ENCODE measurements at places on chromosomes 7 and 10.

DNA sequence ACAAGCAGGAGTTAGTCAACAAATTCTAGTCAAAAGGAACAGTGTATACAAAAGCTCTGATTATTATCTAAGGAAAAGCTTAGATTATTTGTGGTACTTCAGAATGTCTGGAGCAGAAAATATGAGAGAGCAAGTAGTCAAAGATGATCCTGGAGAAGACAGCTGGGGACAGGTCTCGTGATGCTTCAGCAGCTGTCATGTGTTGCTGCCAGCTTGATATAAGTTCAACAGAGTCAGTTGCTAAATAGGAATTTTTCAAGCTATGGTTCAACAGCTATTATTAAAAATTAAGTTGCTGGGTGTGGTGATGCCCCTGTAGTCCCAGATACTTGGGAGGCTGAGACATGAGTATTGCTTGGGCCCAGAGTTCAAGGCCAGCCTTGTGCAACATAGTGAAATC is 240.0 kb upstream of the RHOBTB1 start:
- no peak for DNase-seq

DNA sequence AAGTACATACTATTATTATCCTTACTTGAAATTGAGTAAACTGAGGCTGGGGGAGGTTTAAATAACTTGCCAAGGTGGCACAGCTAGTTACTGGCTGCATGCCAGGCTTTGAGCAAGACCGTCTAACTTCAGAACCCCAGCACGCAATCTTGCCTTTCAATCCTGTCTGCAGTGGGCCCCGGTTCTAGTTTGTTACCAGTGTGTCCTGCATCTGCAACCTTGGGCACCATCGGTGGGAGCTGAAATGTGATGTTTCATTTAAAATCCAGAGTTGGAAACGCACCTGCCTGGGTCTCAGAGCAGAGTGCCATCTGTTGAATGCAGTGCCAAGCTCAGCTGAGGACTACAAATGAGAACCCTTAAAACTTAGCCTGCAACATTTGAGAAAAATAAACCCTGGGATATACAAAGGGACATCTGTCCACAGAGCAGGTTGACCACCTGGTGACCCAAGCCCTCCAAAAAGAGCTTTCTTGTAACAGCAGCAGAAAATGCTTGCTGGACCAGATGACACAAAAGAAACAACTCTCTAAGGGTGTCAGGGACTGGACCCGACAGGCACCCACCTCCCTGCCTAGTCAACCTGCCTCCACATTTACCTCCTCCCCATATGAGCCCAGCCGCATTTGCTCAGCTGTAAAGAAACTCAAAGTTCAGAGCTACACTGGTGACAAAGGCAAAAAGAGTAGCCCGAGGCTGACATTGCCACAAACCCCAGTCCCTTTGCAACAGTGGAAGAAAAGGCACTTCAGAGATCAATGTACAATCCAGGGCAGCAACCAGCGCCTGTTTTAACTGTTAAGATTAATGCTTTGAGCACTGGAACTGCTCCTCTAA is 1.7 kb downstream of the SH3PXD2A start:
- DNase-seq = no peak

DNA sequence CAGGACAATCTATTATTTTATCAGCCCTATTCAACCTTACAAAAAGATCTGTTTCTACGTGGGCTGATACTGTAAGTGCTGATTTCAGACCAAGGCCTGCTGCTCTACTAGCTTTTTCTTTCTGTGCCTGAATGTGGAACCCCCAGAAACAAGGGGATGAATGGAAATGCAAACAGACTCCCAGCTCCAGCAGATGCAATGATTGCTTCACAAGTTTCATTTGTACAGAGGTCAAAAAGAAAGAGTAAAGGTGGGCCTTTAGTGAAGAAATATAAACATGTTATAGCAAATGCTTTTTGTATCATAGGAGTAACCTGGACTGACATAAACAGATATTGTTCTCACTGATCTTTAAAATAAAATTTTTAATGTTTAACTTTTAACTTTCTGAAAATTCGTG is 130.2 kb upstream of the SLC25A13 start:
- DNase-seq = no peak

- no peak for DNase-seq
Measured at GRCh38 chr7:137245890-137246289, 97.6 kb downstream of the PTN start.

DNA sequence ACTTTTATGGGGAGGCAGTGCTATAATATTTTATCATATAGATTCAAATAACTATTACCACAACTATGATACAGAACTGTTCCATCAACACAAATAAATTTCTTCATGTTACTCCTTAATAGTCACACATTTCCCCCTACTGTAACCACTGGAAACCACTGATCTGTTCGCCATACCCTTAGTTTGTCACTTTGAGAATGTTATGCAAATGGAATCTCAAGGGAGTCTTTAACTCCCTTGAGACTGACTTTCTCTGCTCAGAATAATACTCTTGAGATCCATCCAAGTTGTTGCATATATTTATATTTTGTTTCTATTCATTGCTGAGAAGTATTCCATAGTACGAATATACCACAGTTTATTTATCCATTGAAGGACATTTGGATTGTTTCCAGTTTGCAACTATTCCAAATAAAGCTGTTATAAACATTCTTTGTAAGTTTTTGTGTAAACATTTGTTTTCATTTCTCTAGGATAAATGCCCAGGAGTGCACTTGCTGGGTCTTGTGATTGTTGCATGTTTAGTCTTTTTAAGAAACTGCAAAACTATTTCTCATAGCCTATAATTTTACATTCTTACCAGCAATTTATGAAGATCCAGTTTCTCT is 19.7 kb upstream of the PON2 start:
- no peak for DNase-seq

- DNase-seq = no peak
Measured at GRCh38 chr7:49324707-49325106, 400.4 kb downstream of the CDC14C start.

DNA sequence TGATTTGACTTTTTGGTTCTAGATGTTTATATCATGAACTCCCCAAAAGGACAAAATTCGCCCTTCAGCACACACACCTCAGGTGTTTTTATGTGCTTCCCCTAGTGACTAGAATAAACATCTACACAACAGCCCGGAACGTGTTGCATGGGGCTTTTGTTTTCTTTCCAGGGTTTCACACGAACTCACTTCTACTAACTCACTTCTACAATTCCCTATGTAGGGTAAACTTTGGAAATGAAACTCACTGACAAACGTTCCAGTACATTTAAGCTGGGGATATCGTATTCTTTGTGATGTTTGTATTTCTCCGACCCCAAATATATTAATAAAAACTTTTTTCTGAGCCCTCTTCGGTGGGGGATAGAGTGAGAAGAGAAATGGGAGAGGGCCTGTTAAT is 1.4 kb downstream of the TRA2A start:
- peak; percentile 38 for DNase-seq

DNA sequence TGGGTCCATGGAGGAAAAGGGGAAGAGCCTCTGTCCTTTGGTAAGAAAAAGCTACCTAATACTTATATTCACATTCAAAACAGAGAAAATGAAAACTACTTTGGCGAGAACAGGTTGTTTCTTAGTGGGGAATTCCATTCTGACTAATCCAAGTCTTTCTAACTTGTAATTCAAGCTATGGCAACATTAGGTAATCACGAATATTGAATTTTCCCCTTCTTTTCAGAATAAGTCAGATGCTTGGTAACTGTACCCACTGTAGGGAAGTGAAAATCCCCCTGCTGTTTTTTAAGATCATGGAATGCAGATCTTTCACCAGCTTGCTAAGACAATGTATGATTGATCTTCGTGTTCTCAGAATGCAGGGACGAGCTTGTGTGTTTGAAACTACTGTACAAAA is 384.4 kb downstream of the TCERG1L start:
- DNase-seq = no peak

- no peak for DNase-seq
Measured at GRCh38 chr10:8581521-8582225, 527.2 kb downstream of the GATA3 start.

- DNase-seq = no peak
Measured at GRCh38 chr10:32367793-32368453, 21.0 kb upstream of the EPC1 start.

- DNase-seq = no peak
Measured at GRCh38 chr7:134155871-134156270, 28.7 kb downstream of the LRGUK start.

- no peak for DNase-seq
Measured at GRCh38 chr10:16119445-16119844, 259.1 kb upstream of the MINDY3 start.
